ENCODE measurements at places on chromosomes 7 and 10.

- no peak for DNase-seq
Observed at GRCh38 chr10:130808686-130809085, 502.8 kb downstream of the TCERG1L start.

- no peak for DNase-seq
Observed at GRCh38 chr7:92785923-92786322, 50.5 kb downstream of the CDK6 start.

DNA sequence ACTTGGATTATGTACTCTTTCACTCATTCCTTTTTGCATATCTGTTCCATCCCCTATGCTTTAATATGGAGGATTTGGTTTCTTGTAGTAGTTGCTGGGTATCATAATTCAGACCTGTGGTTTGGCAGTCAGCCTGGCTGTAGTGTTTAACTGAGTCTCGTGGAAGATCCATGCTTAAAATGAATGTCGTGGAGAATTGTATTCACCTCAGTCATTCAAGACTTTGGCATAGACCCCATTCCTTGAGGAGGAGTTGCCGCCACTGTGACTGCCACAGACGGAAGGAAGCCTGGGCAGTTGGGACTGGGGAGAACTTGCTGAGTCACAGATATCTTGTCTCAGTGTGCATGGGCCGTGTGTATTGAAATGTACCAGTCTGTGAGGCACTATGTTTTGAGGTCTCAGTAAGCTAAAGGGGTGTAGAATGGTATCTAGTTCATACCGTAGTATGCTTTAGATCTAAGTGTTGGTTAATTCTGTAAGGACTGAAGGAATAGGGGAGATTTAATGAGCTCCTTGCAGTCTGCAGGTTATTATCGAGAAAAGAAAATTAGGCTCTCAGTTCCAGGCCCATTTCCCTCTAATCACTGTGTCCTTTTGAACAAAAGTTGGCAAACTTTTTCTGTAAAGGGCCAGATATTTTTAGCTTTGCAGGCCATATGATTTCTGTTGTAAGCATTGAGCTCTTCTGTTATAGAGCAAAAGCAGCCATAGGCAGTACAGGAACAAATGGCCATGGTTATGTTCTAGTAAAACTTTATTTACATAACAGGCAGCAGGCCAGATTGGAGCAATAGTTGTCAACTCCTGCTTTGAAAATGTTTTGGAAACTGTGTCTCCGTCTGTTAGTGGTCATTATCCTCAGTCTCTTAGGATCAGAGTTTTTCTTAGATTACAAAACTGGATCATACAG, 76.8 kb downstream of the TPST1 start:
- no peak for DNase-seq

DNA sequence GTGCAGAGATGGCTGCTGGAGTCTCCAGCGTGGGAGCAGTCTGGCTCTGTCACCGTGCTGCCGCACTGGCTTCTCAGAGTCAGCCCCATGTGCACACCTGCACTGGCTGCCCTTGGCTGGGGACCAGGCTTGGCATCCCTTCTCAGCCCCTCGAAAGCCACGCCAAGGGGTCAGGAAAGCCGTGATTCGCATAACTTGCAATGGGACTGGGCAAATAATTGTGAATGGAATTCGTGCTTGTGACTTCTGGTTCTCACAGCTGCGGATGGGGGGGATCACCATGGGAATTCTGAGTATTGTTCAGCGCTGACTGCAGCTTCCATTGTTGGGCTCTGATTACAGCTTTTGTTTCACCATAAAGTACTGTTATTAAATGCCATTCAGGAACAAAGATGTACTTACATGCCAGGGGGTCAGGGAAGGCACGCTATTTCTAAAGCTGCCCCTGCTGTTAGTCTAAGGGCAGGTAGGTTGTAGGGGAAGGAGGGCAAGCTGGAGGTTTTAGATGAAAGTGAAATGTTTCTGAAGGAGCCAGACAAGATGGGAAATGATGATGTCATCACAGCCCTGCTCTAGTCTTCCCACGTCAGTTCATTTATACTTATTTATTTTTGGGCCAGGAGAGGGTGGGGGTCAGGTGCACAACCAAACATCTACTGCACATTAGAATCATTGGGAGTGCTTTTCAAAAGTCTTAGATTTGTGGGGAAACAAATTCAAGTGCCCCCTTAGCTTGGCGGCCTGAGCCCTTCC, 5.8 kb upstream of the PLEKHA1 start:
- no peak for DNase-seq

DNA sequence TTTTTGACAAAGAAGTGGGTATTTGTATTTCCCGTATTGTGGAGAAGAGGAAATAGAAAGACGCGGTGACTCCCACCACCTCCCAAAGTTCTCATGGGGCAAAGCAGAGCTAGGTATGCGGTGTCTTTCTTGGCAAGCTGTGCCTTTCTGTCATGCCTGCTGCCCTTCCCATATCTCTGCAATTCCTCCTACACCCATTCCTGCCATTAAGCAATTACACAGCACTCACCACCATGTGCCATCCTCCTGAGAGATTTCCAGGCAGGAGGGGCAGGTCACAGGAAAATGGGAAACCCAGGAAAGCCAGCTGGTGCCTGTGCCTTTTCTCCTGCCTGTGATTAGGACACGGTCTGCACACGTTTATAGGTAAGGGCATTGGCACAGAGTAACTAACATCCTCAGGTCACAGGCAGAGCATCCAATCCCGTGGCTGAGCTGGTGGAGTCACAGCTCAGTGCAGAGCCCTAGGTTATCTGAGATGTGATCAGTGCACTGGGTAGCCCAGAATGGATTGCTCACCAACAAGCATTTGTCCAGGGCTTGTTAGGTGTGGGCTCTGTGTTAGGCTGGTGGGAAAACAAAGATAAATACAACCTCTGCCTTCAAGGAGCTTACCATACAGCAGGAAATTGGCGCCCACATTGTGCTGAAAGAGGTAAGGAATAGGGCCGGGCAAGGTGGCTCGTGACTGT, 9.4 kb upstream of the CRTAC1 start:
- DNase-seq, result no peak

- no peak for DNase-seq
Observed at GRCh38 chr10:21885940-21886339, 117.6 kb downstream of the DNAJC1 start.

GRCh38 chr7:69674701-69675182, 76.5 kb downstream of the AUTS2 start:
- no peak for DNase-seq

DNA sequence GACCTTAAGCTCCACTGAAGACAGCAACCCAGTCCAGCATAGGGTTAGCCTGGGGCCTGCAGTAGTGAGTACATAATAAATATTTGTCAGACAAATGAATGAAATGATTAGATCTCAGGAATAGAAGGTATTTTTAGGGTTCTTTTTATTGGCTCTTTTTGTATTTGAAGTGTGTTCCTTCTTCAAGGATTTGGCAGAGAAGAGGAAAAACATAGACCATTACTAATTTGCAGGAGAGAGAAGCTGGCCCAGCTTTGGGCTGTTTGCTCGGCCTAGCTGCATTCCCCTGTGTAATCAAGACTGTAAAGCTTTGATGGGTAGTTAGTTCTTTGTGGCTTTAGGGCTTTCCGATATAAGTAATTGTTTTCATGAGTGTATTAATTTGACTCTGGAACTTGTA, 64.2 kb downstream of the CNNM2 start:
- no peak for DNase-seq

DNA sequence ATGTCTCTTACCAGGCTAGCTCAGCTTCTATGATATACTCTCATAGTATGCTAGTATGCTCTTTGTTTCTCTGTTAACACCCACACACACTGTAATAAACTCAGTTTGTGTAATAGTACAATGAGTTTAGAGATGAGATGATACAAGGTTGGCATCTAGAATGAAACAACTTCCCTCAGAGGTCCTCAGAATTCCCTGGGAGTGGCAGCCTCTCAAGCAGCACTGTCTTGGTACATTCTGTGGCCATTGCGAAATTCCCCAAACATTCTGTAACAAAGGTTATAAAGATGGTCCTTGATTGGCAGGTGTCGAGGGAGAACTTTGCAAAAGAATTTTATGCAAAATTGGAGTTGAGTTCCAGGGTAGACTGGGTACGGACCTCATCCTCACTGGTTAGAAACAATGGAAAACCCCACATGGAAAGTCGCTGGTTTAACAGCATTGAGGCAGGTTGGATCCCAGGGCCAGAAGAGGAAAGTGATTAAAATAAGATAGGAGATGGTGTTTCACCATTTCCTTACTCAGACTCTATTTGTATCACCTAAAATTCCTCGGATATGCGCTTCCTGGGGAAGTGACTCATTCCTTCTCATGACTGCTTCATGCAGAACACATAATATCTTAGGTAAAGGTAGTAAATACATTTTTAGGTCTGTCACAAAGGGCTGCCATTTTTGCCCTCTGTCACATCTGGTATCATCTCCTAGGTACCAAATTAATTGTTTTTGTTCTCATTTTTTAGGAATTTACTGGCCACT, 657.8 kb downstream of the SORCS1 start:
- DNase-seq, result no peak

DNA sequence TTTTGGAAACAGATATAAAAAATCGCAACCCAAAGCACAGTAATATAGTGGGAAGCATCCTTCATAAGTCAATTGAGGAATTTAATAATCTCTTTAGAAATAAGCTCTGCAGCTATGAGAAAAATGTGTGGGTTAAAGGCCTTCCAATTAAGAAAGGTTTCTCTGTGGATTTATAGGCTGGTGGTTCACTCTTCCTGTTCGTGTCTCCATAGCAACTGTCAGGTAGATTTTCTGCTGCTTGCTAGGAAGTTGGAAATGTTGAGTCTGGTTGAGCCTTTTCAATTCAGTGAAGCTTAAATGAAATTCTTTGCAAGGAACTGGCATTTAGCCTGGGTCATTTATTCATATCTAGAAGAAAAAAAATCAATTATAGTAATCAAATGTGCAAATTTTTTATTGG, 652.8 kb upstream of the CELF2 start:
- DNase-seq, result no peak

GRCh38 chr10:63707254-63707910, 186.2 kb downstream of the REEP3 start:
- no peak for DNase-seq

- no peak for DNase-seq
Observed at GRCh38 chr10:28293236-28294168, 9.4 kb downstream of the MPP7 start.

- DNase-seq, result no peak
Observed at GRCh38 chr10:129653861-129654260, 186.8 kb downstream of the MGMT start.

GRCh38 chr10:102642736-102643335, 1.4 kb upstream of the TRIM8 start:
- peak; percentile 37 for DNase-seq

DNA sequence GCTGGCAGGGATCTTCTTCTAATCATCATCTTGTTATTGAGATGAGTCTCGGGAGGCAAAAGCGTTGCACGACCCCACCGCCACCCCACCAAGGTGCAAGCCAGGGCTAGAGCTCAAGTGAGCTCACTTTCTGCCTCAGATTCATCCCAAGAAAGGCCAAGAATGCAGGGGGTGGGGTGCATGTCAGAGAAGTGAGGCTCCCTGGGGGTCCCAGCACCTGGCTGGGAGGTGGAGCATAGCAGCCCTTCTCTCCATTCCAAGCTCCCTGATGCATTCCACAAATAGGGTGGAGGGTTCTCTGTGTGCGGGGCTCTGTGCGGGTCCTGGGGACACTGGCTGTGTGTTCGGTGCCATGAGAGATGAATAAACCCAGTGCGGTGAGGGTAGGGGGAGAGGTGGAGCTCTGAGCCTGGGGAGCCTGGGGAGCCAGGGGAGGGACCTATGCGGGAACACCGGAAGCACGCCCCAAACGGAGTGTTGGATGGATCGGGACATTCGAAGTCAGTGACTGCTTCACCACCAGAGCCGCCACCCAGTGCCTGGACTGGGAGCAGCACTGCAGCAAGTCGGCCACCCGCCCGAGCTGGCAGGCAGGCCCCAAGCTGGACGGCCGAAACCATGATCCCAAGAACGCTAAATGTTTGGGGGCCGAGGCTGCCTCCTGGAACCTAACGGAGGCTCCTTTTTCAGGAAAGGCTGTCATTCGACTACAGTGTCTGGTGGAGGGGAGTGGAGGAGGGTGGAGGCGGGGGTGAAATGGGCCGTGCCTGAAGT, 17.9 kb upstream of the HMX3 start:
- DNase-seq, result no peak

DNA sequence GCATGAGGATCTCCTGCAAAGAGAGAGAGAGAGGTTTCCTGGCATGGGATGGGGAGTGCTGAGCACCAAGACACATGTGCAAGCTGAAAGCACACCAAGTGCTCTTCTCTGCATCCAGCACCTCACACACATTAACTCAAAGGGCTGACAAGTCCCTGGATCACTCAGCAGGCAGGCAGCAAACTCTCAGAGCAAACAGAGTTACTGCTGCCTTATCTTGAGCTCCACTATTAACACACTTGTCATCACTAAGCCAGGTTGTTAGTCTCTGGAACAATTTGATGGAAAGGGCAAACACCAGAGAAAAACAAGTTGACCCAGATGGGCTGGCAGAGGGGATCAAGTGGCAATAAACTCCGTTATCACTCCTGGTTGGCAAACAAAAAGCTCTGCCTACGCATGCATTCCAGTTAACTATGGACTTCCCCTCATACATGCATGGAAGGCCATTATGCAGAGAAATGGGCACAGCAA, 349.9 kb downstream of the KCNMA1 start:
- DNase-seq, result no peak

- DNase-seq, result no peak
Observed at GRCh38 chr7:51700593-51701215, 384.1 kb upstream of the COBL start.

DNA sequence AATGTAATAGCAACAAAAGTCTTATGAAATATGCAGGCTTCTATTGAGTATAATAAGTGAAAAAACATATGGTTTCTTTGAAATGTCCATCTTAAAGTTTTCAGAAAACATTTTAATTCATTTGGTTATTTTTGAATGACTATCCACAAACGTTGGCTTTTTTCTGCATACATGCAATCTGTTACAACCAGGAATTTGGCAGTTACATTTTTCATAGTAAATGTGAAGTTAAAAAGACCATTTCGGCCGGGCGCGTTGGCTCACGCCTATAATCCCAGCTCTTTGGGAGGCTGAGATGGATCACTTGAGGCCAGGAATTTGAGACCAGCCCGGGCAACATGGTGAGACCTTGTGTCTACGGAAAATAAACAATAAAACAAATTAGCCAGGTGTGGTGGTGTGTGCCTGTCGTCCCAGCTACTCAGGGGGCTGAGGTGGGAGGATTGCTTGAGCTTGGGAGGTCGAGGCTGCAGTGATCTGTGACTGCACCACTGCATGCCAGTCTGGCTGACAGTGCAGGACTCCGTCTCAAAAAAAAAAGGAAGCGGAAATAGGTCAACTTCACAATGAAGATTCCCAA, 73.9 kb upstream of the NMT2 start:
- no peak for DNase-seq

GRCh38 chr10:10644008-10644646, 373.5 kb upstream of the CELF2 start:
- DNase-seq, result no peak

- no peak for DNase-seq
Observed at GRCh38 chr7:10257438-10257837, 716.2 kb upstream of the PHF14 start.

DNA sequence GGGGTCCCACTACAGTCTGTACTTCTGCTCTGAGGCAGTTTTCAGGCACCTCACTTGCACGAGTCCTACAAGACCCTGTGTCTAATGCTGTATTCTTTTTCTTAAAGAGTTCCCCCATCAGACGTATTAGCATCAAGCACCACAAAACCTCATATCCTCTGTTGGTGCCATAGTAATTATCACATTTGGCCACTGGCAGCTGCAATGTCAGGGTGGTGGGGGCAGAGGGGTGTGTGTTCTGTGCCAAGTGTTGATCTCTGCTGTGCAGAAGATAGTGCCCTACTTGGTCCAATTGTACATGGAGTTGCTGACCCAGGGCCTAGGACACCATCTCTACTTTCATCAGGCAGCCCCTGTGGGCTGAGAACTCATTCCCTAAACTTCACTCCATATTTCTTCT, 20.0 kb upstream of the JAZF1 start:
- no peak for DNase-seq

- DNase-seq, result no peak
Observed at GRCh38 chr10:69957886-69958555, 94.6 kb upstream of the MACROH2A2 start.
